ENCODE measurements at places on chromosomes 12 and 14.

GRCh38 chr14:75267141-75267721 lies 11.4 kb upstream of the FOS start:
- no peak for DNase-seq

DNA sequence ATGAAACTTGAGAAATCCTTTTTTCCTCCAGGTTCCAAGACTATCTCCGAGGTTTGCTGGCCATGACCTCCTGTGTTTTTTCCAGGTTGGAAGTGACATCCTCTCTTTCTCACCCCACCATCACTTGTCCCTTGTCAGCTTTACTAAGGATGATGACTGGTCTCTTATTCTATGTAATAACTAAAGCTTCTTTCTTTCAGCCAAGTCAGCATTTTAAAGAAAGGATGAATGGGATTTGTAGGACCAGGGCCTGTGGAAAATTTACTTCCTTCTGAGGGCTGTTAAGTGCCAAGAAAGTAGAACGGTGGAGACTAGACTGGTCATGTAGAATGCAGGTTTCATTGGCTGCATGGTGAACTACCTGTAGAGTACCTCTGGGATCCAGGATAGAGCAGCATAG lies 73.6 kb downstream of the FIGNL2 start:
- DNase-seq = no peak

- no peak for DNase-seq
These were observed 21.6 kb downstream of the PYM1 start for GRCh38 chr12:55906056-55906455.

- DNase-seq = no peak
These were observed 32.0 kb downstream of the LRIG3 start for GRCh38 chr12:58888131-58888783.

GRCh38 chr12:21991526-21991925 lies 50.3 kb upstream of the ABCC9 start:
- no peak for DNase-seq

GRCh38 chr14:46490238-46490685 lies 161.3 kb downstream of the RPL10L start:
- DNase-seq = no peak
